H9 (cell line): ENCODE measurements at places on chromosomes 2 and 18. TPM values are rescaled to one million over a fixed set of nuclear protein-coding genes. Genes with fewer than 3 reads are reported as not detected.

RFX8 gene
- total RNA-seq = 0.22 and 0.57 TPM in 2 replicates

ST6GAL2 gene
- 7.6 and 7.8 TPM in 2 replicates for total RNA-seq

DPP4 gene
- total RNA-seq = 2.2 and 2.8 TPM in 2 replicates

RALB gene
- total RNA-seq = 24.6 and 27.1 TPM in 2 replicates

ING5 gene
- total RNA-seq = 60.4 and 66.0 TPM in 2 replicates

ARMC9 gene
- total RNA-seq = 33.8 and 37.6 TPM in 2 replicates

GPATCH11 gene
- 2.9 and 3.1 TPM in 2 replicates for total RNA-seq

RTKN gene
- total RNA-seq = 87.1 and 90.9 TPM in 2 replicates

RESP18 gene
- total RNA-seq = not detected in 2 replicates

ST8SIA5 gene
- total RNA-seq = 0.63 and 0.75 TPM in 2 replicates

PDE11A gene
- total RNA-seq = 0.13 and 0.37 TPM in 2 replicates

PRR30 gene
- total RNA-seq = not detected in 2 replicates
